ENCODE measurements at places on chromosomes 1 and 21.
A peak's percentile ranks its signal among the peaks of the same experiment; 100 is the strongest.

GRCh38 chr1:241998412-241998921 lies 431 bp downstream of the MAP1LC3C start:
- DNase-seq, result peak; percentile 76

- DNase-seq, result no peak
Measured at GRCh38 chr1:217892750-217893149, 261.6 kb downstream of the SPATA17 start.

- peak; percentile 34 for DNase-seq
Measured at GRCh38 chr21:36753556-36753955, 54.6 kb downstream of the SIM2 start.

- DNase-seq, result no peak
Measured at GRCh38 chr1:224739997-224740684, 124.0 kb downstream of the CNIH3 start.

GRCh38 chr1:159632922-159633321 lies 45.3 kb downstream of the APCS start:
- DNase-seq, result no peak

DNA sequence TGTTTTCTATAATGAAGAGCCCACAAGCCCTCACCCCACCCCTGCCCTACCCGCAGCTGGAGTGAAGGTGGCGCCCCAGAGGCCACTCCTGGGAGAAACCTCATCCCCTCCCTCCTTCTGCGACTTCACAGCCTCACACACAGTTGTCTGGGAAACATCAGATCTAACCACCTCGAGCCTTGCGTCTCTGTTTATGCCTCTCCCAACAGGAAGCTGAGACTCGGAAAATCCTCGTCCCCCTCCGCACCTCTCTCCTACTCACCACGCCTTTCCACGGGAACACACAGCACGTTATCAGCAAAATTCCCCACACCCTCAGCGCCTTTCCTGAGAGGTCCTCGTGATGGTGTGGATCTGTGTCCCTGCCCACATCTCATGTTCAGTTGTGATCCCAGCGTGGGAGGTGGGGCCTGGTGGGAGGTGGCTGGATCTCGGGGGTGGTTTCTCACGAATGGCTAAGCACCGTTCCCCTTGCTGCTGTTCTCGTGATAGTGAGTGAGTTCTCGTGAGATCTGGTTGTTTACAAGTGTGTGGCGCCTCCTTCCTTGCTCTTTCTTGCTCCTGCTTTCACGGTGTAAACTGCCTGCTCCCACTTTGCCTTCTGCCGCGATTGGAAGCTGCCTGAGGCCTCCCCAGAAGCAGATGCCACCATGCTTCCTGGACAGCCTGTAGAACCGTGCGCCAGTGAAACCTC lies 190.6 kb downstream of the KIF26B start:
- DNase-seq, result no peak

DNA sequence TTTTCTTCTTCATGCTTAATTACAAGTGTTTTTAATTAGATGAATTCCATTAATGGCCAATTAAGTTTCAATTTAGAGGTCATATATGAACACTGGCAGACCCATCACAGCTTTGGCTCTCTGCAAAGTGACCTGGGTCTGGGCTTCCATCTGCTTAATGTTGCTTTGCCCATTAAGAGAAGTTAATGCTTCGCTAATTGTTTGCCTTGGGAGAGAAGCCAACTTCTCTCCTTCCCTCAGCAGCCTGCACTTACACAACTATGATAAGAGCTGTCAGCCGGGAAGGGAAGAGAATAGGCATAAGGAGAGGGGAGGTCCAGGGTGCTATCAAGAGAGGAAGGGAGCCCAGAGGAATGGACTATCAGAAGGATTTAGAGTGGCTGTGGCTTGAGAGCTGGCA lies 29.0 kb upstream of the CCDC190 start:
- DNase-seq, result no peak

DNA sequence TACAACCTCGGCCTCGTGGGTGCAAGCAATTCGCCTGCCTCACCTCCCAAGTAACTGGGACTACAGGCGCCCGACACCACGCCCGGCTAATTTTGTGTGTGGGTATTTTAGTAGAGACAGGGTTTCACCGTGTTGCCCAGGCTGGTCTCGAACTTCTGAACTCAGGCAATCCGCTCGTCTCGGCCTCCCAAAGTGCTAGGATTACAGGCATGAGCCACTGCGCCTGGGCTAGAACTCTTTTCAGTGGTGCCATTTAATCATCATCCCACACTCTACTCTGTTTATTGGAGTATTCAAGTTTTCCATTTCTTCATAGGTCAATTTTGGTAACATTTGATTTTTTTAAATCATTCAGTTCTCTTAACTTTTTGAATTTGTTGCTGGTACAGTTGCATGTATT lies 101.3 kb downstream of the DHRS3 start:
- no peak for DNase-seq

DNA sequence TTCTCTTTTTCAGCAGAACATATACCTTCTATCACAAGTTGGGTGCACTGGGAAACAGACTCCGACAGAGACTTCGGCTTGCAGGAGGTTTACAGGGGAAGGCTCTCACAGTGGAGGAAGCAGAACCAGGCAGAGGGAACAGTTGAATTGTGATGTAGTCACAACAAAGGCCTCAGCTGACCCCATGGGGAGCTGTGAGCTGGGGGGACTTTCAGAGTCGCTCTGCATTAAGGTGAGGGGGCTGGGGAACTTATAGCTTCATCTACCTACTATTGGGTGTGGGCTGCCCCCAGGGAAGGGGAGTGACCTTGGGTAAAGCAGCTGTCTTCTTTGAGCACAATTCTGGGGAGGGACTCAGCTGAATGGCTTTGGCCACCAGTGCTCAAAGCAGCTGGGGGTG lies 94.9 kb upstream of the POU3F1 start:
- no peak for DNase-seq

DNA sequence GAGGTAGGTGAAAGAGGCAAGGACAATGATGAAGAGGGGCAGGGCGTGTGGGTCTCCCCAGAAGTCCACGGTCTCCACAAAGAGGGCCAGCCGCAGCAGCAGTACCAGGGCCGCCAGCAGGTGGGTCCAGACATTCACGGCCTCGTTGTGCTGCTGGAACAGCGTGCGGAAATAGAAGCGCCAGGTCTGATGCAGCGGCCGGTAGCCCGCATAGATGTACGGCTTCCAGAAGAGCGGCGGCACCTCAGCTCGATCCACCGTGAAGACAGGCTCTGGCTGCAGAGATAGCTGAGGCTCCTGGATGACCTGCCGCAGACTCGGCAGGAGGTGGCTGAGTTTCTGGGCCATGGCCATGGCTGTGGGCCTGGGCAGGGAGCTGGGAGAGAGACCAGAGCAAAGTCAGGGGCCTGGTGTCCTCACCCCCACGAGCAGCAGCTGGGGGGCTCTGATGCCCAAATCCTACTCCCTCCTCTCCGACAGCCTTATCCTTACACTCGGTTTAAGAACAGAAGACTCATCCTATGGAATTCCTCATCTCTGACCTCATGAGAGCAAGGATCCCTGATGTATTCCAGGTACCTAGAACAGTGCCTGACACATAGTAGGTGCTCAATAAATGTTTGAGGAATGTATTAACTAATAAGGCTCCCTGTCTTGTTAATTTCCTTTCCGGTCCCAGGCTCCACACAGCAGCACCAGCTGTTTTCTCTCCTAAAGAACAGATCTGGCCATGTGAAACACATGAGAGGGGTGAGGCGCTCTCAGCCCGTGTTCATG lies 4.4 kb upstream of the AUNIP start:
- DNase-seq, result no peak

GRCh38 chr1:20035114-20035513 lies 34.9 kb upstream of the PLA2G5 start:
- DNase-seq, result no peak

DNA sequence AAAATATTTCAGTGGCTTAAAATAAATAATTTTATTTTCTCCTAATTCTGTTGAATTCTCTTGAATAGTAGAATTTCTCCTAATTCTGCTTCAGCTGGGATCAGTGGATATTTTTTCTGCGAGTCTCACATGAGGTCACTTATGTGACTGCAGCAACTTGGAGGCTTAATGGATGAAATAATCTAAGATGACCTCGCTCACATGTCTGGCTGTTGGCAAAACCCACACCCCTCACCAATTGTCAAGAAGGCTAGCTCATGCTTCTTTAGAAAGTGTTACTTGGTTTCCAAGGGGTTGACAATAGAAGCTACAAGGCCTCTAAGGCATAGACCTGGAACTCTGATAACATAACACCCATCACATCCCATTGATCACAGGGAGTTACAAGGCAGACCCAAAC lies 156.9 kb upstream of the DPYD start:
- no peak for DNase-seq

DNA sequence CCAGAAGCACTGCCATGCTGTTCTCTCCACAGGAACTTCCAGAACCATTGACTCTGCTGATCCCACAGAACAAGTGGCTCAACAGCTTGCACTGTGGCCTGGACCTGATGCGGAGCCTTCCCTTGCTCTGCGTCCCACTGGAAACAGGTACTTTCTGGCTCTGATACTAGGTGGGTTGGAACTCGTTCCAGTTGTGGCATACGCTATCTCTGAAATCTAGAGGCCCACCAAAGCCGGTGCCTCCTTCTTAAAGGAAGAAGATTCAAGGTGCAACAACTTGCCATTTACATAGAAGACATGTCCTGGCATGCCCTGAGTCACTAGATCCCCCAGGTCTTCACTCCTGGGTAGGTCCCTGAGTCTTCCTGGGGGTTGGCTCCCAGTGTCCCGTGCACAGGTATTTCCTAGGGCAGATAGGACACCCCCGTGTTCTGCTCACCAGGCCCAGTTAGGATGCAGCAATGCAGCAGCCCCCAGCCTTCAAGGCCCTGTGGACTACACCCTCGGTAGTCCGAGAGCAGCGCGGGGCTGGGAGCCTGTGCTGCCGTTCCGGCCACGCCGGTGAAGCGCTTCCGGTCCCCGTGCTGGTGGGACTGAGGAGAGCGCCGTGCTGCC lies 10.8 kb upstream of the PCBP3 start:
- DNase-seq, result no peak

DNA sequence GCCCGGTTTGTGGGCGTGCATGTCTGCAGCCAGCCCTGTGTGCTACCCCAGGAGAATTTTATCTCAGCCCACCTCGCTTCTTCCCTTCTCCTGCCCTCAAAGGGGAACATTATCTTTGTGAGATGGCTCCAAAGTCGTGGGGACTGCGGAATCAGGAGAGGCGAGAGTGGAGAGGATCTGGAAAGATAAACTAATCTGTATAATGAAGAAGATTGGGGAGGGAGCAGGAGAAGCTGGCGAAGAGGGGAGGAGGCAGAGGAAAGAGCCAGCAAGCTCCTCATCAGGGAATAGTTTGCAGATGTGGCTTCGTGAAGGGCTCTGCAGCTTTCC lies 310.3 kb downstream of the MATN1 start:
- no peak for DNase-seq

- no peak for DNase-seq
Measured at GRCh38 chr1:3836421-3836820, 20.6 kb downstream of the CEP104 start.

GRCh38 chr1:159318784-159319551 lies 16.8 kb downstream of the FCER1A start:
- no peak for DNase-seq

DNA sequence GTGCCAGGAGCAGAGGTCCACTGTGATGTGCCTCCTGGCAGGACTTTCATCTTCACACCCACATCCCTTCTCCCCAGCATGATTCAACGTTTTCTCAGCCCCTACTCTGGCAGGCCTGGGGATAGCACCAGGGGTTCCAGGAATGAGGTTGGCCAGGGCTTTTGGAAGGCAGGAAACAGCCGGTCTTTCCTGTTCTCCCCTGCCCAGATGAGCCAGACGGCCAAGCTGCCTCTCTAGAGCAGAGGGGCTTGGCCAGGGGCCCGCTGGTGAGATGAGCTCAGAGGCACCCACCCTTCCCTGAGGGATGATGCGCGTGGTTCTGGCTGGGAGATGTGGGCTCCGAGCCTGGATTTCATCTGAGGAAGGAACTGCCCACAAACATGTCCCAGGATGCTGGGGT lies 4.3 kb upstream of the MFAP2 start:
- peak; percentile 82 for DNase-seq

DNA sequence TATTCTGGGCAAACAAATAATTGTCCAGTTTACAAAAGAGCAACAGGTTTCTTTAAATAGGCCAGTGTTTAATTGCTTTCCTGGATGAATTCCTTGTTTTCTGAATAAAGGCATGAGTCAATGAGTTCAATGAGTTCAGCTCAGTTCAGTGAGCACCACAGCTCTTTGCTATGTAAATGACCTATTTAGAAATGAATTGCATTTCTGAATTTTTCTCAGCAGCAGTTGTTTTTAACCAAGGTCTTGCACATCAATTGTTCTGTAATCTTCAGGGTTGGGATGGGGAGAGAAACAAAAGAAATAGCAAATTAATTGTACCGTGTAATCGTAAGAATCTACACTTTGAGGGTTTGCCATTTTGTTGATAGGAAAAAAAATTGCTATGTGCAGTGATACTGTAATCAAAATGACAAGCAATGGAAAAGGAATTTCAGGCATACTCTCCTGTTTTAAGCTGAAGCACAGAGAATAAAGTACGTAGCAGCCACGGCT lies 45.7 kb downstream of the MIS18A start:
- no peak for DNase-seq

DNA sequence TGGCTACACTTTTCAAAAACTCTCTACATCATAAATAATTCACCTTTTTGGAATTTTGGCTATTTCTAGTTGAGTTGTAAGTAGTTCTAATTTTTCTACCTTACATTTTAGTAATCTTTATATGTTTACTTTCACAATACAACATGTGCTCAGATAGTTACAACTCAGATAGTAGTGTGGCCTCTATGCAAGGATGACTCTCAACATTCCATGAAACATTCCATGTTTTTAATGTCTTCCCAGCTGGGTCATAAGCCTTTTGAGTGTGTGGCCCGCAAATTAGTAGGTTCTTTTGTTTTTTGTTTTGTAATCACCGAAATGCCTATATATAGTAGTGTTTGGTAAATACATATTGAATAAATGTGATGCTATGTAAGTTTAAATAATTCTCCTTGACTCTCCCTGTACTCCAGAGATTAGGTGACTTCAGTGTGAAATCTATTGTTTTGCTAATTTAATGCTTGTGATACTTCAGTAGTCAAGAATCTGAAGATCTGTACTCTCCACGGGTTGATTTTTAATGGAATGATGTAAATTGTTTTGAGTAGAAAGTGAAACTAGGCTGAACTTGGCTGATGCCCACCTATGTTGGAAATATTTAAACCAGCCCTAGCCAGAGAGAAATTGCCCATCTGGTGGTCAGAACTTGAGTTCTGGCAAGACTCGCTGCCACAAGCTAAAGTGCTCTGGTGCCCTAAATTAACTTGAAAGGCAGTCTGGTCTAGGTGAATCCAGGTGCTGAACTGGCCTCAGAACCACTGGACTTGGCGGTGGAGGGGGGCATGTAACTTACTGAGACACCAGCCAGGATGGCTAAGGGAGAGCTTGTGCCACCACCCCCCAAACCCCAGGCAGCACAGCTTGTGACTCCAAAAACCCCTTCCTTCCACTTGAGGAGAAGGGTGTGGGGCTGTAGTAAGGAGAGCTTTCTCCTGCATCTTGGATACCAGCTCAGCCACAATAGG lies 165.6 kb downstream of the USP25 start:
- DNase-seq, result peak; percentile 12

- peak; percentile 40 for DNase-seq
Measured at GRCh38 chr1:118928739-118929554, 59.2 kb downstream of the TBX15 start.

Measured in adipocyte (in vitro differentiated cells).